ENCODE measurements at places on chromosomes 3 and 15.
A peak's percentile ranks its signal among the peaks of the same experiment; 100 is the strongest.

GRCh38 chr3:172751175-172751704, 714 bp downstream of the ECT2 start:
- no peak for DNase-seq

GRCh38 chr3:128190501-128190900, 37.2 kb downstream of the EEFSEC start:
- no peak for DNase-seq

DNA sequence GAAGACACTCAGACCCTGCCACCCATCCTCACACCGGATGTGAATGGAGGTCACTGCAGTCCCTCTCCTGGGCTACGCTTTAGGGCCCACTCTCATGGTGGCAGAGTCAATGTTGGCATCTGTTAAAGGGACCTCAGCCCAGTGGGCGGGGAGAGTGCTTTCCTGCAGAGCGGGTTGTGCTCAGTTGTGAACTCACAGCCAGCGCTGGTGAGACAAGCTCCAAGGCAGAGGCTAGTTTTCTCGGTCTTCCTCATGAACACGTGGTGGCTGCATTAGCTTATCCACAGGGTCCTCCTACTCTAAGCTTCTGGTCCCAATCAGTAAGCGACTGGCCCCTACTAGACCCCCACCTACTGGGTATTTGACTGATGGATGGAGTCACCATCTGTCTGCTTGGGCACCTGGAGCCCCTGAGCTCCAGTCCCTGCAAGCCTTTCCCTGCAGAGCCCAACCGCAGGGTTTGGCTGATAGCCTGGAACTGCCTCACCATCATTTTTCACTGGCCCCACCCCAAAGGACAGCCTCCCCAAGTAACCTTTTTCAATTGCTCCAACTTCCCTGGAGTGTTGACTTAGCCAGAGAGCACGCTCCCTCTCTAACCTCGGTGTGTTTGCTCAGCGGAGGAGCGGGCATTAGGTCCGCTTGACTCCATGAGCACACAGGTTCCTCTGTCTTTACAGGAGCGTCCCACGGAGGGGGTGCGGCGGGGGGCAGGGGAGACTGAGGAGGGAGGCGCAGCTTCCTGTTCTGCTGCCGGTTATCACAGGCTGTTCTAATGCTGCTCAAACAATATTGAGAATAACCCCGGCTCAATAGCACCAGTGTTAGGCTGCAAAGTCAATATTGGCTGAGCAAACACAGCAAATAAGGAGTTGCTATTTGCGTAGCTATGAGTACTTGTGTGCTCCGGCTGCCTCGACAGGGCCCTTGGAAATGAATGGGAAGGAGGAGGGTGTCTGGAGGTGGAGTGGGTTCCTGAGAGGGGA, 141.7 kb downstream of the RPLP1 start:
- no peak for DNase-seq

DNA sequence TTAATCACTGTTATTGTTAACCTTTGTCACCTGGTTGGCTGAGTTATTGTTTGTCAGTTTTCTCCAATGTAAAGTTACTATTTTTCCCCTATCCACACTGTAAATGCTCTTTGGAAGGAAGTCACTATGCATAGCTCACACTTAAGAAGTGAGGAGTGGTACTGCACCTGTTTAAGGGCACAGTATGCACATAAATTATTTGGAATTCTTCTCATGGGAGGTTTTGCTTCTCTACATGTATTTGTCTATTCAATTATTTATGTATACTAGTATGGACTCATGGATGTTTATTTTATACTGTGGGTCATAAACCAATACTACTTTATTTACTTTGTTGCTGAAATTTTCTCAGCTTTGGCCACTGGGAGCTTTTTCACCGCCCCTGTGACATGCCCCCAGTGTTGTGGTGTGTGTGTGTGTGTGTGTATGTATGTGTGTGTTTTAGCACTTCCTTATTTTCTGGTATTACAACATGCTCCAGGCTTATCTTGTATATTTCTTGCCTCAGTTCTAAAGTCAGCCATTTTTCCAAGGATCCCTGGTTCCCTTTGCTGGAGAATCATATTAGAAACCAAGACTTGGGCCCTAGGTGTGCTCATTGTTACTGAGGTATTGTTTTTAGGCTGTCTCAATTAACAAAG, 290.5 kb downstream of the KBTBD8 start:
- DNase-seq, result no peak

DNA sequence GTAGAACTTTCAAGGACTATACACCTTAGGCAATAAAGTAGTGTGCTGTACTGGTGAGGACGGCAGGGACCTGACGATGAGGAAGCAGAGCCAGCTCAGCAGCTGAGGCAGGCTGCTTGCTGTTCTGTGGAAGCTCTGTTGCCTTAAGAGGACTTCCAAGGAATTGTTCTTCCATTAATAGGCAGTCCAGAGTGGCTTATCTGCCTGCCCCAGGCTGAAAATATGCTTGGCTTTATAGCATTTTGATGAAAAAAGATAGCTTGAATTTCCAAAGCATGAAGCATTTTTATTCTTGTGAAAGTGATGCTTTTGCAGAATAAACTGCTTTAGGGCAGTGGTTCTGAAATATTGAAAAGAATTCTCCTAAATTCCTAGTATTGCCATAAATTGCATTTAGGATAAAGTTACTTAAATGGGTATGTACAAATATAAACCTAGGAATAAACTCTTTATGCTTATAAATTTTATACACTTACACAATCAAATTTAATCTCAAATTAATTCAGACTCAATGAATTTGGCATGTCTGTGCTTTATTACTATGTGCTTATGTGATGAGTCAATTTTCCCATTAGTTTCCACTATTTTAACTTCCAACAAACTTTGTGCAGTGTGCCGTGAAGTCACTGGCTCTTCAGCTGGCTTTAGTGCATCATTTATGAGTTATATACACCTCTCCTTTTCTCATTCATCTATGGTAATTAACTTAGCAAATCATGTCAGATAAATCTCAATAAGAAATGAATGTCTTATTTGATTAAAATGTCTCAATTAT, 231.0 kb upstream of the RASGRP1 start:
- DNase-seq, result no peak

GRCh38 chr3:156657862-156658731, 16.3 kb upstream of the TIPARP start:
- DNase-seq, result no peak

GRCh38 chr3:170044271-170044670, 6.5 kb downstream of the GPR160 start:
- DNase-seq, result no peak

GRCh38 chr15:23596736-23597135, 31.3 kb downstream of the MKRN3 start:
- no peak for DNase-seq

DNA sequence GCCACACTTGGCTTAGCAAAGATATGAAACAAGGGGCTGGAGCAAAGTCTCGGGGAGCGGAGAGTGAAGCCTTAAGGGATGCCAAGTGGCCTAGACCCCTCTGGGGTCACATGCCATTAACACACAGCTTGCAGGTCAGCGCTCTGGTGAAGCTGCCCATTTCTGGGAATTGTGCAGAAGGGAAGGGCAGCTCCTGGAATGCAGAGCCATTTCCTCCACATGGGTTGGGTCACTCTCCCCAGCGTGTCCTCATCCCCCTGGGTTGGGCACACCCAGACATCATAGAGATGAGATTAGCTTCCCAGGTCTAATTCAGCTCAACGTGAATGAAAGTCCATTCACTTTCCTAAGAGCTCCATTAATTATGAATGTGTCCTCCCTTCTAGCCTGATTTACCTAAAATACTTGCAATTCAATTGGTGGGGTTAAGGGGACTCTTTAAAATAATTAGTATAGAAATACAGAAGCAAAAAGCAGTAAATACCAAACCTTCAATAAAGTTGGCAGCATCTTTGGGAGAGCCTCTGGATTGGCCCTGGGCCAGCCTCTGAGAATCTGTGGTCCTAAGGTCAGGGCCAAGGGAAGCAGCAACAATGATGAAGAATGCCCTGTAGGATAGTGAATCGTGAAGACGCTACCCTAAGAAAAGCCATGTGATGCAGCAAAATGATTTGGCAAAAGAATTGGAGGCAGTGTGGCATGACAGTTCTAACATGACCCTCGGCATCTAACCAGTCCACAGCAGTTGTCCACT, 17.8 kb downstream of the MRAS start:
- DNase-seq, result no peak

DNA sequence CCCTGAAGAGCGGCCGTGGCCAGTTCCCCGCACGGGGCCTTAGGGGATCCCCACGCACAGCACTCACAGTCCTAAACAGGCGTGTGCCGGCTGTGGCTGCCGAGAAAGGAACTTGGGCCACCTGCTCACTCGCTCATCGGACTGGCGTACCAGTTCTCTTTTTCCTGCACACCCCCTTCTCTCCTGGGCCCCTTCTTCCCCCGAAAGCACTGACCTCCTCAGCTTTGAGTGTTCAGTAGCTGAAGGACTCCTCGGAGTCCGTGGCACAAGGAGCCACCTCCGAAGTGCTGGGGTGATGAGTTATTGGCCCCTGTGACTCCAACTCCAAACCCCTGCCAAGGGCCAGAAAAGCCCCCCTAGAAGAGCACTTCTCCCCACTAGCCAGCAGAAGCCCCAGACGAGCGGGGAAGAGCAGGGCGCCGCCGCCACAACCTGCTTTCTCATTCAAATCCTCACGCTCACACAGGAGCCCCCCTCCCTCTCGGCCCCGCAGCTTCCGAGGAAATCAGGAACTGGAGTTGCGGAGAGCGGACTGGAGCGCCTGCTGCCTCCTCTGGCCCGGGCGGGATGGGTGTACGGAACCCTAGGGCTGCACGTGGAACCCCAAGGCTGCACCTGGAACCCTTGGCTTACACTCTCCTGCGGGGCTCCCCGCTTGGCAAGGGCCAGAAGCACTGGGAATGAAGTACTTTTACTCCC, at the start of gene PLCH1:
Gene PLCH1 (minus strand): TSS at position 446 of the 699 bp plus-strand sequence. CDS start 40,847 bp downstream, outside the sequence.
- DNase-seq, result no peak

DNA sequence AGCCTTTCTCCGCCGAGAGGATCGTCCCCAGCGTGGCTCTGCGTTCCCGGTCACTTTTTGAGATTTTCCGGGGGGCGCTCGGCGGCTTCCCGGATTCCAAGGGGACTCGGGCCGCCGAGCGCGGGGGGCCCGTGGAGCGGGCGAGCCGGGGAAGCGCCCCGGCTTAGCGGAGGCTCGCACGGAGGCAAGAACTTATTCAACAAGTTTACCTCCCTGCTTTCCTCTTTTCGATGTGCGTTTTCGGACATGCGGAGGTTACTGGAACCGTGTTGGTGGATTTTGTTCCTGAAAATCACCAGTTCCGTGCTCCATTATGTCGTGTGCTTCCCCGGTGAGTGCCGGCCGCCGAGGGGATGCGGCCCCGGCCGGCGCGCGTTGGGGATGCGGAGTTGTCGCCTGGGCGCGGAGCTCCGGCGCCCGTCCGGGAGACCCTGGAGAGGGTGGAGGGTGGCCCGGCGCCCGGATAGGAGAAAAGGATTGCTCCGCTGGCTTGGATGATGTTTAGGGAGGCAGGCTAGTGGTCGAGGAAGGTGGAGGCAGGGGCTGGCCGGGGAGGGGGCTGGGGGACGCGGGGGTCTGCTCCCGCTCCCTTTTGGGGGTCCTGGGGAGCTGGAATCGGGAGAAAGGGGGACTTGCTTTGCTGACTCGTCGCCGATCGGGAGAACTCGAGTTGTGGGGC, 810 bp downstream of the PTPRG start:
- DNase-seq, result no peak

- peak; percentile 6 for DNase-seq
Observed at GRCh38 chr15:38072348-38073177, 138.1 kb downstream of the TMCO5A start.

DNA sequence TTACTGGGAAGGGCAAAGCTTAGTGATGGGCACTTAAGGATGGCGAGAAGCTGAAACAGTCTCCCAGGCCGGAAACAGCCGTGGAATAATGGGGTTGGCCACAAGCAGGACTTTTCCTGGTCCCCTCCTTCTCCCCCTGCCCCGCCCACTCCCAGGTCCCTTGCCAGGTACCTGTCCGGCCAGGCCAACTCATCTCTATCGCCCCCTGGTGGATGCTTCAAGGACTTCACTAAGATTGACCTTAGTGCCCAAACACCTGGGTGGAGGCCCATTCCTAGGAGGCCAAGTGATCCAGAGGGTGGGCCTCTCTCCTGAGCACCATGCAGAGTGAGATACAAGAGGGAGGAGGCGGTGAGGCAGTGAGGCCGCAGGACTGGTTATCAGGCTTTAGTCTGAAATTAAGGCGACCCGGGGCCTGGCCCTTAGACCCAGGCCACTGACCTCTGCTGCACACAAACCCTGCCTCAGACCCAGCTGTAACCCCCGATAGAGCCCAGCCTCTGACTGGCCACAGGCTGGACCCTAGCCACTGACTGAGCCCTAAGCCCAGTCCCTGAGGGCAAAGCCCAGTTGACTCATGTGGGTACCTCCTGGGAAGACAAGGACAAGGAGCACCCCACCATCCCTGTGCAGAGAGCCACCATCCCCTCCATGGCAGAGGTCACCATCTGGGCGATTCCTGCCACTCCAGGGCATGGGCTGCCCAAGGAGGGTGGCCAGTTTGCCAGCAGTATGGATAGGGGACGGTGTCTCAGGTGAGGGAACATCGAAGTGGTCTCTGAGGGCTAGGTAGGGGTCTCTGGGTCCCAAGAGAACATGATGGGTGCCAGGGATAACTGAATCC, 37.6 kb downstream of the VIPR1 start:
- DNase-seq, result peak; percentile 68

DNA sequence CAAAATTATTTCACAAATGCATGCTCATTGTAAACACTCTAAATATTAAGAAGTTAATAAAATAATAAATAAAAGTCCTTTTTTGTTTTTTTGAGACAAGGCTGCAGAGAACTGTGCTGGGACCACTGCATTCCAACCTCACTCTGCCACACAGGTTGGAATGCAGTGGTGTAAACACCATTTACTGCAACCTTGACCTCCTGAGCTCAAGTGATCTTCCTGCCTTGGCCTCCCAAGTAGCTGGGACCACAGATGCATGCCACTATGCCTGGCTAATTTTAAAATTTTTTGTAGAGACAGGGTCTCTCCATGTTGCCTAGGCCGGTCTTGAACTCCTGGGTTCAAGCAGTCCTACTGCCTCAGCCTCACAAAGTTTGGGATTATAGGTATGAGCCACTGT, 578.4 kb downstream of the ZIC1 start:
- DNase-seq, result no peak

- no peak for DNase-seq
Observed at GRCh38 chr15:101148166-101148880, 103.5 kb downstream of the CHSY1 start.
